Activated B cell treated with CpG ODN at 0.5 μM for 24 hours (primary cell): ENCODE measurements at places on chromosomes 12 and 14. TPM values are rescaled to one million over a fixed set of nuclear protein-coding genes. Genes with fewer than 3 reads are reported as not detected.

DGLUCY gene
- 76.7 and 92.7 TPM in 2 replicates for total RNA-seq

BRF1 gene
- total RNA-seq: 28.7 and 32.8 TPM in 2 replicates

- no peak for DNase-seq
Observed at GRCh38 chr12:32917094-32917611, 20.6 kb upstream of the PKP2 start.

DNA sequence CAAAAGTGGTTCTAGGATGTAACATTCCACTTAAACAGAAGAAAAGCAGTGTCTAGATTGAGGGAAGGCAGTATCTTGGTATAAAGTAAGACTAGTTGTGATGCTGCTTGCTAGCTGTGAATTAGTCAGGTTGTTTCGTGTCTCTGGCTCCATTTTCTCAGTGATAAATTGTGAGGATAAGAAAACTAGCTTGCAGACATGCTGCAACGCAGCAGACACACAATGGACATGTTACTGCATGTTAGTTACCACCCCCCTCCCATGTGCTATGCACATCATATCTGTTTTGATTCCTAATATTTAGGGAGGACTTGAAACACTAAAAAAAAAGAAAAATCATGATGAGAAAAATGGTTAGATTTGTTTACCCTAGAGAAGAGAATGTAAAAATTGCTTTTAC, 2.9 kb downstream of the CCNK start:
- no peak for DNase-seq

DNA sequence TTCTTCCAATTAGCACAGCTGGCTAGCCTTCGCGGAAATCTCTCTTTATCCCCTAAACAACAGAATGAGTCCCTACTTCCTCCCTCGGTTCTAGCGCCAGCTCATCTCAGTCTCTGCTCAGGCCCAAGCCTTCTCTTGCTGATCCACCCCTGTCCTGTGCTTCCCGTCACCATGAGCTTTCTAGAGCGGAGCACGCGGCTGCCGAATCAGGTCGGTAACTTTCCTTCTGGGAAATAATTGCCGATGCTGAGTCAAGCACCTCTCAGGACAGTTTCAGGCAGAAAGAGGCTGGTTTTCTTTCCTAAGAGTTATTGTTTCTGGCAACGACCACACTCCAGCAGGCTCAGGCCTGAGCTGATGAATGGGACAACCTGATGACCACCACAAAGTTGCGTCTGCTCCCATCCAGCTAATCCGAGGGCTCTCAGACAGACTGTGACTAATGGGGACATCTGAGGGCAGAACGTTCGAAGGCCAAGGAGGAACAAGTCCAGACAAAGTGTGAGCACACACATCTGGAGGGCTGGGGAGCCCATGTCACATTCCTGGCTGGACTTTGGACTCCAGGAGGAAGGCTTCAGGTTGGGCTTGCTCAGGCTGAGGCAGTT, 13.6 kb upstream of the GPR68 start:
- no peak for DNase-seq

DNA sequence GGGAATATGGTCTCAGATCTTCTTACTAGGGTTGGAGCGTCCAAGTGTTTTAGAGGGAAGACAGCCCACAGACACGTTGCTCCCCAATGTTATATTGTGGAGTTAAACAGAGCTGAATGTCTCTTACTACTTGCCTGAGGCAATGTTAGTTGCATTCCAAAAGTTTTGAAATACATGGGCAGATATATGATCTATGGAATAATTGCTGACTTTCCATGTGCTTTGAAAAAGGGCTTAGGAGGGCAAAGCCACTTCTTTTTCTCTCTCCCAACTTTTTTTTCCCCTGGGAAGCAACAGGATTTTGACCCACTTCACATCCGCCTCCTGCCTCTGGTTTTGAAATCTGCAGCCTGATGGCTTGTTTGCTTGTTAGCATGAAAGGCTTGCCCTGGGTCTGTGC, 33.7 kb upstream of the PAX9 start:
- no peak for DNase-seq

DNA sequence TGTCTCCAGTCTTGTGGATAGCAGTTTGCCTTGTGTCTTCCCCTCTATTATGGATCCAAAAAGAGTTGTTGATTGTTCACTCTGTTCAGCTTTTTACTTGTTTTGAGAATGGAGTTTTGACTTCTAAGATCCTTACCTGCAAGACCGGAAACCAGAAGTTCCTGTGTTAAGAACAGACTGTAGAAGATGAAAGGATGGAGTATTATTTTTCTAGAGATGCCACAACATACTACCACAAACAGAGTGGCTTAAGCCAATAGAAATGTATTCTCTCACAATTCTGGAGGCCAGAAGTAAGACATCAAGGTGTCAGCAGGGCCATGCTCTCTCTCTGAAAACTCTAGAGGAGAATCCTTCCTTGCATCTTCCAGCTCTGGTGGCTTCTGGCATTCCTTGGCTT, 95.0 kb downstream of the IGF1 start:
- no peak for DNase-seq

- DNase-seq: no peak
Observed at GRCh38 chr14:57182760-57183503, 85.8 kb downstream of the EXOC5 start.
